Endothelial cell of umbilical vein (primary cell): ENCODE measurements at places on chromosomes 1 and 21. TPM values are rescaled to one million over a fixed set of nuclear protein-coding genes. Genes with fewer than 3 reads are reported as not detected.

Gene ZNF683
- not detected in 2 replicates for total RNA-seq

Gene ADAM30
- total RNA-seq: not detected in 2 replicates

Gene MYBPHL
- not detected in 2 replicates for total RNA-seq

Gene ZNF362
- total RNA-seq: 35.3 and 36.9 TPM in 2 replicates

Gene KHDC4
- 54.1 and 55.6 TPM in 2 replicates for total RNA-seq

Gene IL24
- total RNA-seq: not detected in 2 replicates

Gene LCE1F
- not detected in 2 replicates for total RNA-seq

Gene FRRS1
- total RNA-seq: 3.1 and 4.8 TPM in 2 replicates

Gene CD52
- total RNA-seq: not detected in 2 replicates

Gene C1orf53
- 2.1 and 3.5 TPM in 2 replicates for total RNA-seq
